Psoas muscle (tissue), 8 donors: ENCODE measurements at places on chromosomes 1 and 21. TPM values are rescaled to one million over a fixed set of nuclear protein-coding genes. Genes with fewer than 3 reads are reported as not detected.
A peak's percentile ranks its signal among the peaks of the same experiment; 100 is the strongest.

DNA sequence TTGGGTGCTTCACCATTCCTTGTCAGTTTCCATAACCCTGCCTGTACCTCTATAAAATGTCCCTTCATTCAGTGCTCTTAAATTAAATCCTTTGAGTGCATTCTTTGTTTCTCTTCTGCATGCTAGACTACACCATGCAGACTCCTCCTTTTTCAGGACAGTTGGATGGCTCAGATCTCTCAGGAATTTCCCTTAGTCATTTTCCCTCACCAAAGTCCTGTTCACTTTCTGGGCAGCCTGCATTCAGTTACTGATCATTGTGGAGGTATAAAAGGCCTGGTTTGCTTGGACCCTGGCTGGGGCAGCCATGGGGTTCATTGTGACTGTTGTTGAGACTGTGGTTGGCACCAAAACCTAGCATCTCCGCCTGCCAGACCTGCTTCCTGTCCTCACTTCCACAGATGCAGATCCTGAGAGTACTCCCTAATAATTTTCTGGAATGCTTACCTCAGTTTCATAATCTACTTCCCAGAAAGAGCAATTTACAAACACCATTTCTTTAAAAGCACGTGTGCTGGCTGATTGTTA is 88.4 kb downstream of the PDE4B start:
- H3K36me3 ChIP-seq = no peaks in the 10 kb centered on the region
- no peaks in the 10 kb centered on the region for H3K4me1 ChIP-seq
- H3K27ac ChIP-seq = no peak overlapping the region
- DNase-seq = no peak

DNA sequence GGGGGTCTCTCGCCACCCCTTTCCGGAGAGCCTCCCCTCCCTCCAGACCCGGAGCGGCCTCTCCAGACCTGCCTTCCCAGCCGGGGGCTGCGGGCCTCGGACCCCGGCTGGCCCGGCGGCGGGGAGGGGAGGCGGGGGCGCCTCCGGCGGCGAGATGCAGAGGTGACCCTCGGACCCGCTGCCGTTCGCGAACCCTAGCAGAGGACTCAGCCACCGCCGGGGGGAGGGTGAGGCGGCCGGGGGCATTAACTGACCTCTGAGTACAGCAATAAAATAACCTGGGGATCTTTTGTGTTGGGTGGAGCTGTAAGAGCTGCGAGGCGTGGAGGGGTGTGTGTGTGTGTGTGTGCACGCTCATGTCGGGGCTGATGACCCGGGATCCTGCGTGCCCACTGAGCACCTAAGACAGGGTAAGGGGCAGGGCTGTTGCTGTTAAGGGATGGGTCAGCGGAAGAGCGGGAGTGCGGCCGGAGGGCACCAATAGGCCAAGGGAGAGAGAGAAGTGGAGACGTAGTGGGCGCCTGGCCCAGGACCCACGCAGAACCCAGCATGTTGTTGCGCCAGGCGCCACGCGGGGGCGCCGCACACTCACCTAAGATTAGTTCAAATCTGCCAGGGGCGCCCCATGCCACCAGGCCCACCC is 6.3 kb downstream of the HAPLN2 start:
- H3K4me3 ChIP-seq = peak overlapping the region; percentile 60
- peak; percentile 62 for DNase-seq
- no peaks in the 10 kb centered on the region for H3K36me3 ChIP-seq
- H3K27me3 ChIP-seq = no peaks in the 10 kb centered on the region

The UFC1 gene
- 56.6 TPM for total RNA-seq

The EPHA8 gene
- total RNA-seq = not detected

- no peaks in the 10 kb centered on the region for H3K27me3 ChIP-seq
- no peak overlapping the region for H3K4me3 ChIP-seq
- DNase-seq = no peak
- no peaks in the 10 kb centered on the region for H3K4me1 ChIP-seq
- H3K27ac ChIP-seq = no peak overlapping the region
Measured at GRCh38 chr21:27078915-27079314, 112.0 kb upstream of the ADAMTS5 start.

DNA sequence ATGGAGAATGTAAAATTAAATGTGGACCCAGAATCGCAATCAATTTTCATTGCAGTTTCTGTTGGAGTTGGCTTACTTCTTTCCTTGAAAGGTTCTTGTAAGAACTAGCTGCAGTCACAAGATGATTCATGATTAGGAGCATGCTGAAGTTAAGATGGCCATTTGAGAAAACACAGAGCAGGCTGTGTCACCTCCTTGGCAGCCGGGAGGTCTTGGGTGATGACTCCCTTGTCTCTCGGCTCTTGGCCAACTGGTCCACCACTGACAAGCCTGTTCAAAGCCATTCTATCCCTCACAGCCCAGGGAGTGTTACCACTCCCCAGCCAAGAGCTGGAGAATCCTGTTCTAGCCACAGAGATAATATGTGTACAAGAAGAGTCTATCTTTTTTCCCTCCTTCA is 40.6 kb downstream of the OPTC start:
- no peak for DNase-seq
- H3K27ac ChIP-seq = no peak overlapping the region
- H3K27me3 ChIP-seq = no peaks in the 10 kb centered on the region
- peaks cover 19% of the 10 kb centered on the region for H3K4me1 ChIP-seq
- no peak overlapping the region for H3K4me3 ChIP-seq
- H3K36me3 ChIP-seq = no peaks in the 10 kb centered on the region

The CDKN2C gene
- total RNA-seq = 5.7 TPM

GRCh38 chr1:64769971-64770370 is 25.1 kb downstream of the RAVER2 start:
- no peak overlapping the region for H3K27ac ChIP-seq
- H3K4me1 ChIP-seq = peaks cover 8% of the 10 kb centered on the region
- no peak for DNase-seq
- H3K27me3 ChIP-seq = no peaks in the 10 kb centered on the region
- peaks cover 24% of the 10 kb centered on the region for H3K36me3 ChIP-seq

- no peak overlapping the region for H3K4me3 ChIP-seq
- no peak for DNase-seq
- H3K4me1 ChIP-seq = no peaks in the 10 kb centered on the region
- H3K27me3 ChIP-seq = no peaks in the 10 kb centered on the region
- no peaks in the 10 kb centered on the region for H3K36me3 ChIP-seq
Measured at GRCh38 chr21:26025536-26026512, 144.7 kb downstream of the APP start.

The NECTIN4 gene
- total RNA-seq = not detected
